ENCODE measurements at places on chromosomes 3 and 15. TPM values are rescaled to one million over a fixed set of nuclear protein-coding genes. Genes with fewer than 3 reads are reported as not detected.

RTP3 gene
- polyA plus RNA-seq: not detected

ATP8B4 gene
- polyA plus RNA-seq: 2.7 TPM

RBPMS2 gene
- 2.6 TPM for polyA plus RNA-seq

SERINC4 gene
- polyA plus RNA-seq: 0.30 TPM

RAB6B gene
- 12.9 TPM for polyA plus RNA-seq

GREM1 gene
- 0.20 TPM for polyA plus RNA-seq

ZNF660 gene
- 1.3 TPM for polyA plus RNA-seq

Data from adrenal gland (tissue), 19 donors.